ENCODE measurements at places on chromosomes 2 and 18.

DNA sequence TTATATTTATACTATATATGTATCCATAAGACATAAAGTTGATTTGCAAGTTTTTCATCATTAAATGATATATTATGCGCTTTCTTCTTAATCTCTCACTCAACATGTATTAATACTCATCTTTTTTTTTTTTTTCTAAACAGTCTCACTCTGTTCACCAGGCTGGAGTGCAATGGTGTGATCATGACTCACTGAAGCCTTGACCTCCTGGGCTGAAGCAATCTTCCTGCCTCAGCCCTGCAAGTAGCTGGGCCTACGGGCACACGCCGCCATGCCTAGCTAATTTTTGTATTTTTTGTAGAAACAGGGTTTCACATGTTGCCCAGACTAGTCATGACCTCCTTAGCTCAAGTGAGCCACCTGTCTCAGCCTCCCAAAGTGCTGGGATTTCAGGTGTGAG is 51.4 kb upstream of the MAP4K3 start:
- DNase-seq: no peak

DNA sequence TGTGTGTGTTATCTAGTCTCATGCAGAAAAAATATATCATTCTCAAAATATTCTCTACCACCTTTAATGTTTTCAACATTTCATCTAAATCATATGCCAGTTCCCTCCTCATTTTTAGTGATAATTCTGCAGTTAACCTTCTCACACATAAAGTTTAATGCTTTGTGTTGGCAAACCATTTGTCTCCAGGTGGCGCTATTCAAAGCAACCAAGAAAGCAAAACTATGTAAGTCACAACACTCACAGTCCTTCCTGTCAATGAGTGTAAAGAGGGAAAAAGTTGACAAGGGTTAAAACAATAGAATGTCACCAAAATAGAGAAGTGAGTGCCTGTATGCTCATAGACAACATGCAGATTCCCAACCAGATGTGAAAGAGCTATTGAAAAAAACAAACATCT is 961.6 kb upstream of the LRRTM1 start:
- DNase-seq: no peak

- DNase-seq: no peak
Observed at GRCh38 chr2:176473177-176473576, 203.9 kb downstream of the MTX2 start.

DNA sequence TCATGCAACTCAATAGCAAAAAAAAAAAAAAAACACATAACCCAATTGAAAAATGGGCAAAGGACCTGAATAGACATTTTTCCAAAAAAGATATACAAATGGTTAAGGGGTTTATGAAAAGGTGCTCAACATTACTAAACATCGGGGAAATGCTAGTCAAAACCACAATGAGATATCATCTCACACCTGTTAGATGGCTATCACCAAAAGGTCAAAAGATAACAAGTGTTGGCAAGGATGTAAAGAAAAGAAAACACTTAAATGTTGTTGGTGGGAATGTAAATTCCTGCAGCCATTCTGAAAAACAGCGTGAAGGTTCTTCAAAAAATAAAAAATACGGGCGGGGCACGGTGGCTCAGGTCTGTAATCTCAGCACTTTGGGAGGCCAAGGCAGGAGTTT is 112.4 kb upstream of the CAB39 start:
- DNase-seq: no peak

DNA sequence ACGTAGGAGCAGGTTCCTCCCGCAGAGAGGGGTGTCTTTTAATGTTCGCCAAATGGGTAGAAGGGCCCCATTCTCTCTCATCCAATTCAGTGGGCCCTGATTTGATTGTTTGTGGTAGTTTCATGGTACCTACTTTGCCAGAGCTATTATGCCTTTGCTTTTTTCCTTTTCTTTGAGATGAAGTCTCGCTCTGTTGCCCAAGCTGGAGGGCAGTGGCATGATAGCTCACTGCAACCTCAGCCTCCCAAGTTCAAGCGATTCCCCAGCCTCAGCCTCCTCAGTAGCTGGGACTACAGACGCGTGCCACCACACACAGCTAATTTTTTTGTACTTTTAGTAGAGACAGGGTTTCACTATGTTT is 59.7 kb downstream of the DDX1 start:
- DNase-seq: no peak

GRCh38 chr2:222490131-222490530 is 65.8 kb downstream of the SGPP2 start:
- no peak for DNase-seq

DNA sequence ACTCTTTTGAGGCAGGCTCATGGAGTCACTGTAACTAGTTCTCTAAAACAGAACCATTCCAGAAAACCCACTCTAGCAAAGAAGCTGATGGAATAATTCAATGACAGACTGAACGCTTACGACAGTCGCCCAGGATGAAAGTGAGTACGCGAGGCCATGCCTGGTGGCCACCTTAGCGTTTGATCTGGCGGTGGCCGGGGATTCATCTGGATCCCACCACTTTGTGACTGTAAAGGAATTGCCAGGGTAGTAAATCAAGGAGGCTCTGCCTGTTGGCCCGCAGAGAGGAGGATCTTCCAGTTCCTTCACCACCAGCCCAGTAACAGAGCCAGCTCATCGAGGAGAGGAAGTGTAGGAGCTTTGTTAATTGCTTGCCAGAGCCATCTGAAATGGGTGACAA is 34.6 kb downstream of the GREB1 start:
- no peak for DNase-seq

DNA sequence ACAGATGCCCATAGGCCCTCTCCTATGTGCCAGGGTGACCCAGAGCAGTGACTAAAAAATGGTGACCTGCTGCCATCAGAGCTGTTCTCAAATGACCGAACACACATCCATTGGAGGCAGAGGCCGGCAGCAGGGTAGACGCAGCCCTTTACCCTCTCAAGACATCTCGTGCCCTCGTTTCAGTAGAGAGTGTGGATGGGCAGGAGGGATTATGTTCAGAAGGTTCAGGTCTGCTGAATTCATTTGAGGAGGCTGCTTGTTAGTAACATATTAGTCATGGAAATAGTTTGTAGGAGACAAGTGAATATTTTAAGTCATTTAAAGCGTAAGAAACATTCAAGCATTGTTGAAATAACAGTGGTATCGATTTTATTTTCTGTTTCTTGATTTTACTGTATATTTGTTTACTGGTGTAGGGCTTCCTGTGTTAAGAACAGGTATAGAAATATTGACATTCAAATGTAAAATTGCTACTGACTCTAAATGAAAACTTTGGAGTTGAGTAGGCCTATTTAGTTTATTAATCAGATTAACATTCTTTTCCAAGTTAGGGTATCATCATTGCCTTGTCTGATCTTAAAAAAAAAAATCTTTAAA is 82.6 kb downstream of the ZNF532 start:
- no peak for DNase-seq

DNA sequence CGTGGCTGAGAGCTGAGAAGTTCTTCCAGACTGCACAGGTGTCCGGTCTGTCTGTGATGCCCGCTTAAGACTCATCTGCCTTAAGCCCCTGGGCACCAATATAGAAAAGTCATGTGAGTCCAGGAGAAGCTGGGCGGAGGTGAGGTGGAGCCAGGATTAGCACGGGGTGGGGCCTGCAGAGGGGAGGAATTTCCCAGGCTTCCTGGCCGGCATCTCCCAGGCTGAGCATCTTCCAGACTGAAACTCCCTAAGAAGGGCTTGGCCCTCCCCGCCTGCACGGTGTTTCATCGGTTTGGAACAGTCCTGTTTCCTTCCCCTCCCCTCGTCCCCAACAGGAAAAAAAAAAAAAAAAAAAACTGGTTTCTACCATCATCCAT is 270.3 kb downstream of the ATAD2B start:
- DNase-seq: no peak

GRCh38 chr2:101843048-101843447 is 145.5 kb downstream of the MAP4K4 start:
- no peak for DNase-seq

- no peak for DNase-seq
Observed at GRCh38 chr2:97699765-97700444, 13.5 kb upstream of the ZAP70 start.

- no peak for DNase-seq
Observed at GRCh38 chr2:222547083-222547482, 108.8 kb downstream of the FARSB start.

DNA sequence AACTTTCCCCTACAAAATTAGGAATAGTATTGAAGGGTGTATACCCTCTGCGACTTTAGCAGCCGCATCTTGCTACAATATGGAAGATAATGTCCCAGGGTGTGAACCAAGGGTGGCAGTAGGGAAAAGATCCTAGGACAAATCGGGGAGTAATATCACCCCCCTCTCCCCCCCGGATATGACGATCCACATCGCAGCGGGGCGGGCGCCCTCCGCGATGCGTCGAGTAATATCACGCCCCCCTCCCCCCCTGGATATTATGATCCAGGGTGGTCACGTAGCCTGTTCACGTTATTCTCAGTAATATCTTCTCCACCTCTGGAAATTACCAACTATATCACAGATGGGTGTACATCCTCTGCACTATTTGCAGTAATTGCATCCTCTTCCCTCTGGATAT is 82.9 kb downstream of the DAPL1 start:
- DNase-seq: no peak

All from stimulated activated CD4-positive, alpha-beta T cell treated with anti-CD3 and anti-CD28 coated beads, Interleukin-12 subunit alpha, Interleukin-12 subunit beta, amount 100 ng/mL, for 24 hours (primary cell).